Activated CD4-positive, alpha-beta T cell treated with anti-CD3 and anti-CD28 coated beads, Interleukin-2, Interleukin-6, amounts not matched to agents 100 ng/mL and 50 ng/mL, durations not matched to agents 16 hours and 8 hours (primary cell): ENCODE measurements at places on chromosomes 16 and 17.

- DNase-seq = no peak
Observed at GRCh38 chr17:18006495-18007239, 32.3 kb downstream of the ATPAF2 start.

GRCh38 chr17:78279360-78279990 lies 48.0 kb downstream of the TMEM235 start:
- no peak for DNase-seq

DNA sequence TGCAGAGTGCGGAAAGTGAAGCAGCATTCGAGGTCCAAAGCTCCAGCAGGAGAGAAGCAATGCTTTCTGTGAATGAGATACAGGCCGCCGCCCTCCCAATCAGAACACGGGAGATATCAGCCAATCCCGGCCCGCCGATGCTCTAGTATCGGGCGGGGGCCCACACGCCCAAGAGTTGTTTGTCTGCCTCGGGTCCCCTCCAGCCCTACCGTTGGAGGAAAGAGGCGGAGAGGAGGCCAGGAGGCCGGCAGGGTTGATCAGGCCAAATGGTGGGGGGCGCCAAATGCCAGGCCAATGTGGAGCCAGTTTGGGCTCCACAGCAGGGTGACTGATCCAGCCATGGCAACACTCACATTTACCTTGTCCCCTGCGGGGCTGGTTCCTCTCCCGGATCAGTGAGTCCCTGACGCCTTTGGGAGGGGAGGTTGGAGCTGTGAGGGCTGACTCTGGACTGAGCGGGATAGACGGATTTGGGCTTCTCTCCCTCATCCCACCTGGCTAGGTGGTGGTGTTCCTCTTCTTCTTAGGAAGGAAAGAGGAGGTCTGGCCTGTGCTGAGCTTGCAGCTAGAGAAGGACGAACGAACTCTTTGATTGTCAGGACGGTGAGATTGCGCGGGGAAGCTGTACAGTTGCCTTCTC lies 10.4 kb upstream of the CUEDC1 start:
- no peak for DNase-seq

DNA sequence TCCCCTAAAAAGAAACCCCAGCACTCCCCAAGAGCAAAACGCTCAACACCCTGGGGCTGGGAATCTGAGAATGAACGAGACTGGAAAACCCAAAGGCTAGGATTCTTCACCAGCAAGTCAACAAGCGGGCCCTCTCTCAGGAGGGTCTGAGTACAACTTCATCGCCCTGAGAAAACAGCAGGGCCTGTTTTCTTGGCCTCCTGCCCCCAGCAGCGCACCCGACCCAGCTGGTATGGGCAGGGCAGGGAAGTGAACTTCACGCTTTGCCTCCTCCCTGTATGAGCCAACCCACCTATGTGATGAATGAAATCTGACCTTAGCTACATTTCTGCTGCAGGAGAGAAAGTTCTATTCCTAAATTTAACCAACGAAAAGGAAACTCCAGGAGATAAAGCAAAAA lies 11.1 kb downstream of the NUDT16L1 start:
- DNase-seq = no peak

GRCh38 chr17:61399131-61400065 lies at the start of gene TBX2:
Gene TBX2, plus strand, starts transcription at chr17:61399843. Its CDS starts 334 bp downstream, at chr17:61400177.
- no peak for DNase-seq

DNA sequence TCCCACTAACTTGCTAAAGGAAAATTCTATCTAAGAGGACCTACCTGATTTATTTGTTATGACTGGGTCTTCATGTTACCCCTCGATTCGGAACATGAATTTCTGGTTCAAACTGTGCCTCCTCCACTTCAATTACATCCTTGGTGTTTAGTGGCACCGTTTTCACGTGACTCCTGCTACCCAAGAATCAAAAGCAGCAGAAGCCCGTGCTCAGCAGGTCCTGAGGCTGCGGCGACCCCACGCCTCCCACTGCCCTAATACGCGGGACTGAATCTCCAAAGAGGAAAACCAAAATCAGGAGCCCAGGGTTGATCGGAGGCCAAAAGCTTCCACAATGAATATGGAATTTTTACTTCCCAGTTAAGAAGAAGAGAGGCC lies 94.0 kb upstream of the METRNL start:
- DNase-seq = no peak

GRCh38 chr16:54356391-54356790 lies 69.8 kb upstream of the IRX3 start:
- DNase-seq = no peak

GRCh38 chr17:37037590-37038155 lies 88.9 kb downstream of the AATF start:
- DNase-seq = no peak

DNA sequence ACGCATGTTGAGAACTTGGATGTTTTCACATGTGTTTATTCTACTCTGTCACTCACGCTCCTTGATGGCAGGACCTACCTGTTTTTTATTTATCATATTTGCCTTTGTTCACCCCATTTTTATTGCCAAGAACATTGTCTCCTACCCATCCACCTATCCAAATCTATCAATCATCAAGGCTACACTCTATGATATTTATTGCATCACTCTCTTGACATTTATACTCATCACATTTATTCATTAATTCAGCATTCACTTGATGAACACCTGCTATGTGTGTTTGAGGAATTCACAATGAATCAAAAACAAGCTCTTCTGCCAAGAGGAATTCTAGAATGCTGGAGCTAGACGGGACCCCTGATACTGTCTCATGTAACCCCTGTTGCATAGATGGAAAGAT lies 94.5 kb upstream of the ZNF469 start:
- no peak for DNase-seq

GRCh38 chr17:57784226-57784895 lies 39.3 kb upstream of the CCDC182 start:
- no peak for DNase-seq

- no peak for DNase-seq
Observed at GRCh38 chr16:68453816-68454215, 5.5 kb upstream of the SMPD3 start.

GRCh38 chr17:71740866-71741265 lies 380.0 kb upstream of the SOX9 start:
- no peak for DNase-seq

DNA sequence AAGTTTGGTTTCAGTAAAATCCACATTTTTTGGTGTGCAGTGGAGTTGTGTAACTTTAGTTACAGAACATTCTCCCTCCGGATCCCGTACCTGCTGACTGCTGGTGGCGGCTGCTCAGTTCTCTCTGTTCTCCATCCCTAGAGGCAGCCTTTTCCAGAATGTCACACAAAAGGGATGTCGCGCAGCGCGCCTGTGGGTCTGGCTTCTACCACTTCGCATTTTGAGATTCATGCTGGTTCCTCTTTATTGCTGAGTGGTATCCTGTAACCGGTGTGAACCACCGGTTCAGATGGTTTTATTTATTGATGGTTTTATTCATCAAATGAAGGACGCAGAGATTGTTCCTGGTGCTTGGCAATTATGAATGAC lies 981 bp upstream of the CEP131 start:
- no peak for DNase-seq

DNA sequence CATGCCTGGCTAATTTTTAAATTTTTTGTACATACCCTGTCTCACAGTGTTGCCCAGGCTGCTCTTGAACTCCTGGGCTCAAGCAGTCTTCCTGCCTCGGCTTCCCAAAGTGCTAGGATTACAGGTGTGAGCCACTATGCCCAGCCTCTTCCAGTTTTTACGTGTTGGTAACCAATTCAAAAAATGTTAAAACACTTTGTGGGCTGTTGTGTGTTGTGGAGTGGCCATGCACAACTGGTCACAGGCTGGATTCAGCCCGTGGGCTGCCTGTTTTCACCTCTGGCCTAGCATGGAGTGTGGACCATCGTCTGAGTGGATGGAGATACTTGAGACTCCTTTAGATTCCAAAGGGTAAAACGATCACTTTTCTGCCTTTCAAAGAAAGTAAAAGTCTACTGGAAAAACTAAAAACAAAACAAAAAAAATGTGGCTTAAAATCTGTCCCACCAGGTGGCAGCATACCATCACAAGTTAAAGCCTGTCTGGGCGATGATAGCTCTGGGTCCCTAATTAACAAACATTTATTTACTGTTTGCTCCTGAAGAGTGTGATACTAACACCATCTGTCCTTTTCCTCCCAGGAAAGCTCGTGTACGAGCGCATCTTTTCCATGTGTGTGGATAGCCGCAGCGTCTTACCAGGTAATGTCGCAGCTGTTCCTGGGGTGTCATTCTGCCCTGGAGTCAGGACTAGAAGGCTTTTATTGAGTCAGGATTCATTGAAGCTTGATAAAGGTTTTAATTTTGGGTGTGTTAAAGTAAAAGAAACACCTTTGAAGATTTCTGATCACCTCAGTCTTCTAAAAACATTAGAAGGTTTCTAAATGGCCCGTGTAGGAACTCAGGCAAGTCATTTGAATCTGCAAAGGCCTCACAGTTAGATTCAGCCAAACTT lies 45.8 kb downstream of the VPS35L start:
- peak; percentile 31 for DNase-seq

- no peak for DNase-seq
Observed at GRCh38 chr16:2468725-2469398, 2.2 kb upstream of the NTN3 start.

GRCh38 chr17:82256242-82256885 lies 17.1 kb downstream of the CSNK1D start:
- no peak for DNase-seq

DNA sequence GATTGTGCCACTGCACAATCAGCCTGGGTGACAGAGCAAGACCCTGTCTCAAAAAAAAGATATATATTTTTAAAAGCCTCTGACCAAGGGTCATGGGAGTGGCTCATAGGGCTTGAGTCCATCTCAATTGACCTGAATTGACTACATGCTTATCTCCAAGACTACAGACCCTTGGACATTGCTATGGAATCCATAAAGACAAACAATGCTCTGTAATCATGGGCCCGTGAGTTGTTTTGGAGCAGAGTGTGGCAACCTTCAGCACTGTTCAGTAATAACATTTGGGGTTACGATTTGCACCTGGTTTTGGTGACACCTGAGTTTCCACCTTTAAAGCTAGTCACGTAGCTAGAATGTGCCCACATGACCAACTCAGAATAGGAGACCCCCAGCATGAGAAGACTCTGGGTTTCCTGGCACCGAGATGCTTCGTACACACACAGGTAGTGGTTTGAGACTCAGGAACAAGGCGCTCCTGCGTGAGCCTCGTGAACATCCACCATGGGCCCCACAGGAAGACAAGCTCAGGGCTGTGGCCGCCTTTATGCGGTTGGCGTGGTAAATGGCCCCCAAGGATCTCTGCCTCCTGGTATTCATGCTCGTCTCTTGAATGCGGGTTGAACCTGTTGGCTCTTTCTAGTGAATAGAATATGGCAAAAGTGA lies 66.6 kb upstream of the RPH3AL start:
- DNase-seq = peak; percentile 30

- DNase-seq = no peak
Observed at GRCh38 chr16:12170103-12171040, 193.8 kb downstream of the SNX29 start.

DNA sequence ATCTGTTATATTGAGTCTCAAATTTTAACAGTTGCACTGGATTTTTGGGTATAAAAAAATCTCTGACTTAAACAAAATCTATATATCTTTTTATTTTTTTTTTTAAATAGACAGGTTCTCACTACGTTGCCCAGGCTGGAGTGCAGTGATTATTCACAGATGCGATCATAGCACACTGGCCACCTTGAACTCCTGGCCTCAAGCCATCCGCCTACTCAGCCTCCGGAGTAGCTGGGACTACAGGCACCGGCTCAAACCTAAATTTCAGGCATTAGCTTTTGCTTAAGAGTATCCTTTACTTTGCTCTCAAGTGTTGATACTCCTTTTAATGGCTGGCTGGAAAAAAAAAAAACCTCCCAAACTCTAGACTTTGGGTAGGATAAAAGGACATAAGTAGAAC lies 61.6 kb downstream of the RPGRIP1L start:
- DNase-seq = no peak
